Stimulated activated CD4-positive, alpha-beta T cell treated with anti-CD3 and anti-CD28 coated beads, Interleukin-4, amount 100 ng/mL, for 1 hour (primary cell): ENCODE measurements at places on chromosomes 3 and 15.

DNA sequence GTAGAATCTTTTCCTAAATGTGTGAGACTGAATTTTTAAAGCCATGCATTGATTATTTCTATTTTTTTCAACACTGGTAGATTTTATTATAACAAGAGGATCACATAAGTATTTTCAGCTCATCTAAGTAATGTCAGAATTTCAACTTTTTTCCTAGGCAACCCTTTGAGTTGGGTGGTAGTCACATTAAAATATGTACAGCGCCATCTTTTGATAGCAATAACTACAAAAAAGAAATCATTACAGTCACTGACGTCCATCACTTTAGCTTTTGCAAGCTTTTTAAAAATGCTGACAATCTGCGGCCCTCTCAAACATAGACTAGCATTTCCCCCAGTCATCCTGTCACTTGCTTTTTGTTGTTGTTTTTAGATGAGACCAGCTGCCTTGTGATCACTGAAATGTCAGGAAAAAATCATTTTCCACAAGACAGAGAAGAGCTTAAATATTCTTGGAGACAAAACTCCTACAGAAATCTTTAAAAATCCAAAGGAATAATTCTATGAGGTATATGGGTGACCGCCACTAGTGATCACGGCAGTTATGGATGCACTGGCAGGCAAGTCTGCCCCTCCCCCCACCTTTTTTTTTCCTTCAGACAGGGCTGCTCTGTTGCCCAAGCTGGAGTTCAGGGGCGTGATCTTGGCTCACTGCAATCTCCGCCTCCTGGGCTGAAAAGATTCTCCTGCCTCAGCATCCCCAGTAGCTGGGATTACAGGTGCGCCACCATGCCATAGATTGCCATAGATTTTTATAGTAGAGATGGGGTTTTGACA is 384.0 kb upstream of the KCNMB2 start:
- DNase-seq: no peak

GRCh38 chr3:189631409-189631808 is 220 bp downstream of the TP63 start:
- no peak for DNase-seq

- no peak for DNase-seq
Observed at GRCh38 chr3:30161375-30161774, 445.0 kb upstream of the TGFBR2 start.

- peak; percentile 7 for DNase-seq
Observed at GRCh38 chr15:56040081-56041035, 46.9 kb upstream of the NEDD4 start.

DNA sequence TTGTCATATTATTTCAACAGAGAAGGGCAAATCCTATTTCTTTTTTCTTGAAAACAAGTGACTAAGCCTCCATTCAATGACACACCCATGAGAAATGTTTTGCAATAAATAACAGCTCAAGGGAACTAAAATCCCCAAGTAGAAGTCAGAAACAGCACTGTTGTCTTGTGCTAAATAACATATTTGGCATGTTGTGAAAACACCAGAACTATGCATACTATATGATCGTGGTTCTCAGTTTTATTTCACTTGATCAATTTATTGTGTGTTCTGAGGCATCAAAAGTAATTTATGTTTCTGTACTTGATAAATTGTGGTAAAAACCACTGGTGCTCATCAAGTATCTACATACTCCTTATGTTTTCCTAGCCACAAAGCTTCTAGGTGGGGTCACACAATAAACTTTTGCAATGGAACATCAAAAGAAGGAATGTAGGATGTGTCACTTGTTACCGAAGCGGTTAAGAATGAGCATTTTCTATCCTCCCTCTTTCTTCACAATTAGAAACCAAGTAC is 691.7 kb upstream of the CBLB start:
- no peak for DNase-seq

DNA sequence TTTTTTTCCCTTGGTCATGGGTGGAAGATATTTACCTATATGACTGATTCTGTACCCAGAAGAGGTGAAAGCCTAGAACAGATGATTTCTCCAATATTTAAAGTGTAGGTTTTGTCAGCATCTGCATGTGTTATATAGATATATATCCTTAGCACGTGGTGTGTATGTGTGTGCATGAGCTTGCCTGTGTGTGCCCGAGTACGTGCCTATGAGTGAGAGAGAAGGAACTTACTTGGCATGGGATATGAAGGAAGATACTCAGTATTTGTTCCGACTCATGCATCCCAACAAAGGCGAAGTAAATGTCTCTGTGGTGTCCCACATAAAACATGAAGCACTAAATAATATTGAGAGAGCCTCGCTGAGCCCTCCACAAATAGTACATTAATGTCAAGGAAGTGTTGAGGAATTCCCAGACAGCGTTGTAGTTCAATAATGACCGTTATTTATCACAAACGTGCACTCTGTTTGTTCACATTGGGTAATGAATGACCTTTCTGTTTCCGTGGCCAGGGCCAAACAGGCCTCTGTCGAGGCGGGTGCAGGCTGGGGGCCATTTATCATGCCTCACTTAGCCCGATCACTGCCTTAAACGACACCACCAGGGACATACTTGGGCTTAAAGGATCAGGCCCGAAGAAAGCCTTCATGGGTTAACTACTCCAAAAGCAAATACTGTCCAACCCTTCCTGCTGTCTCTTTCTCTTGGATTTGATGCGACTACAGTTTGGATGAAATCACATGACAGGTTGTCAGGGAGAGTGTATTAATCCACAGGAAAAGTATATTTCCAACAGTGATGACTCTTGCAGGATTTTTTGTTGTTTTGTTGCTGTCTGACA is 267.7 kb downstream of the PTPRG start:
- no peak for DNase-seq

DNA sequence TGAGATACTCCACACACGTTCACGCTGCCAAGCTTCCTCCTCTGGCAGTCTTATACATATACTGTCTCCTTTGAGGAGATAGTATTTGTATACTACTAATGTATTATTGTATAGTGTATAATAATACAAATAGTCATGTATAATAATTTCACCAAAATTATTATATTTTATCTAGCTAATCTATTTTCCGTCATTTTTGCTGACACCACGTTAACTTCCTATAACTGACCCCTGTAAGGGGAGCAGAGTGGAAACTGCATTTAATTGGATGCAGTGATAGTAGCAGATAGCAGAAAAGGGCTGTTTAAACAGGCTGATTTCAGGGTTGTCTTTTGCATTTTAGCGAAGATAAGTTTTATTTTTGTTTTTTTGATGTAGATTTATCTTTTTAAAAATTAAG is 30.5 kb upstream of the TMEM42 start:
- no peak for DNase-seq

GRCh38 chr3:29606416-29606815 is 325.5 kb downstream of the RBMS3 start:
- no peak for DNase-seq

GRCh38 chr3:135895106-135895733 is 70.3 kb upstream of the PPP2R3A start:
- DNase-seq: peak; percentile 23

DNA sequence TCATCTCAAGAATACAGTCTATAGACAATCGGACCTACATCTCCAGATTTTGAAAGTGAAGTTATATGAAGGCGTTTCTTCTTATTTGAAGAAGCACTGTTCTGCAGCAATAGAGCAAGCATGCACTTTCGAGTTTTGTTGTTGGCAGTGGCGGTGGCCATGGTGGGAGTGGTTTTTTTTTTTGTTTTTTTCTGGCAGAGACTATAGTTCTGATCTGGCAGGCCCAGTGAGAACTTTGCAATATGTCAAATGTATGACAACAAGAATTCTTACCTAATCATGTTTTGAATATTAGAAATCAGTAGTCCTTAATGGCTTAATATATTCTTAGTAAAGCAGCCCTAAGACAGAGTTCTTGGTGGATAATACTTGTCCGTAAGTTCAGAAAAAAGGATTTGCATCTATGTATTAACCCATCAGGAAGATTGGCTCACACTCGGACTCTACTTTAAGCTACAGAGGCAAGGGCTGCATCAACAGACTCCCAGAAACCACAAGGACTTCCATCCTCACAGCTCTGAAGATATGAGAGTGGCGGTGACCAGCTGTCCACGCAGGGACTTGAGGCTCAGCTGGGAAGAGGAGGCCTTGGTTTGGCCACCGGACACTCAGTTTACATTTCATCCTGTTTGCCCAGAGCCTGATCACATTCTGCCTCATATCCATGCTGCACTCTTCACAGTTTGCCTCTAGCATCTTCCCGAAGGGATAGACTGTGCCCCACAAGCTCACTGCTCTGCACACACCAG is 124.1 kb upstream of the THBS1 start:
- DNase-seq: no peak

GRCh38 chr3:188742755-188743550 is 428.8 kb upstream of the TPRG1 start:
- DNase-seq: no peak

GRCh38 chr15:73079565-73079964 is 27.3 kb downstream of the NEO1 start:
- DNase-seq: no peak

DNA sequence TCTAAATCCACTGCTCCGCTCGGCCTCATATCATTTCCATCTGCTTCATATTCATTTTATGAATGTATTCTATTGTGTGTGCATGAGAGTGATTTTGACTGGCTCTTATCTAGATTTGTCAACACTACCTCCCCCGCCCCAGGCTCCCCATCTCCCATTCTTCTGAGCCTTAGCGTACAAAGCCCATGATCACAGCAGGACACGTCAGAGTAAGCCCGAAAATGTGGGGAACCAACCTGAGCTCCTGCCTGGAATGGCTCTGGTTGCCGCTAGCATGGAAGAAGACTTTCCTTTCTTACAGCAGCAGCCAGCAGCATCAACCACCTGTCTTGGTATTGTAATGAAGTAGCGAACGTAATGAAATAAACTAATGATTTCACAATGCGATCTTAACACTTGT is 61.4 kb downstream of the GABRB3 start:
- DNase-seq: no peak

DNA sequence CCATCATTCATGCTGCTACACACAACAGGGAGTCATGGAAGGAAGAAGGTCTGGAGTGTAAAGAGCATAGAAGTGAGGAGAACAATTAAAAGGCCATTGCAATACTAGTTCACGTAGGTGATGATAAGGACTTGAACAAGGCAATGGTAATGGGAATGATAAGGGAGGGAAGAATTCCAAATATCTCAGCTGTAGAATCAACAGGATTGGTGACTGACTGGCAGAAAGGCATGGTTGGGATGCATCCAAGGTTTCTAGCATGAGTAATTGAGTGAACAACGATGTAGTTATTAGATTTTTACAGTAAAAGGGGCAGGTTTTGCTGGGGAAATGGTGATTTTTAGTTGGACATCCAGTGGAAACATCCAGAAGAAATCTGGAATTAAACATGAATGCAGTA is 2.4 kb upstream of the SEC62 start:
- DNase-seq: no peak

- no peak for DNase-seq
Observed at GRCh38 chr3:193805448-193805847, 212.4 kb downstream of the OPA1 start.

DNA sequence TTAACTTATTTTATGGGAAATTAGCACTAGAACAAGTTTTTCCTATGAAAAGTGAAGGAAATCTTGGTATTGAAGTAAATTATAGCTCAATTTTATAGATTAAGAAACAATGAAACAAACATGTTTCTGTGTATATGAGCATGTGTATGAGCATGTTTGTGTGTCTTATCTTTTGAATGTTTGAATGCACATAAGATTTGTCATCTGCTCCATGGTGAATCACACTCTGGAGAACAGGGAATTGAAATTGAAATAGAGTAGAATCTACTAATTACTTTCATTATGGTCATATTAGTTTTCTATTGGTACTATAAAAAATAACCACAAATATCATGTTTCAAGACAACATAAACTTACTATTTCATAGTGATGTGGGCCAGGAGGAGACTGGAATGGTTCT is 646.6 kb downstream of the OTOL1 start:
- no peak for DNase-seq

GRCh38 chr15:49530092-49530491 is 90.5 kb downstream of the FAM227B start:
- DNase-seq: no peak

DNA sequence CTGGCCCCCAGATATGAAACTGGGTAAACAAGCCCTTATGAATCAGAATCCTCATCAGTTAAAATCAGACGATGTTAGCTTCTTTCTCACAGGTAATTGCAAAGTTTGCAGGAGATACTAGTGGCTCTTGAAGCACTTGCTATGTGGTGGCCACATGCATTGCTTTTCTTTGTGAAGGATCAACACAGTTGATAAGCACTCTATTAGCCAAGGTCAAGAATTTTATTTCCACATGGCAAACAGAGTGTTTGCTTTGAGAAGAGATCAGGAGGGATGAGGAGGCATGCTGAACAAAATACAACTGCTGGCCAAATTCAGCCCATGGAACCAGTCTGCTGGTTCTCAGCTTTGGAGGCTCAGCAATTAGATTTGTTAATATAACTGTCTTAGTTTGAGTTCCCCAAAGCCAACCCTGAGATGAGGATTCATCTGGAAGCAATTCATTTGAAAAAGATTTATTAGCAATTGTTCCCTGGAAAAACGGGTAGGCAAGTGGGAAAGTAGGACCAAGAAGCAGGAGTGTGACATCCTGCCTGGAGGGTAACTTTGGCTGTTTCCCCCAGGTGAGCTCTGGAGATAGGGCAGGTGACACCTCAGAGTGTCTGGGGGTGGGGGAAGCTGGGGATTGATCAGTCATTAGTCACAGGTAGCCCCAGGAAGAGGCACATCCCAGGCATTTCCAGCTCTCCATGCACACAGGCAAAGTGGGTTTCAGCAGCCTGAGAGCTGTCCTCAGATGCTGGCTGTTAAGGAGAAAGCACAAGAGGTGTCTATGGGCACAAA is 180.3 kb downstream of the ABHD5 start:
- no peak for DNase-seq

DNA sequence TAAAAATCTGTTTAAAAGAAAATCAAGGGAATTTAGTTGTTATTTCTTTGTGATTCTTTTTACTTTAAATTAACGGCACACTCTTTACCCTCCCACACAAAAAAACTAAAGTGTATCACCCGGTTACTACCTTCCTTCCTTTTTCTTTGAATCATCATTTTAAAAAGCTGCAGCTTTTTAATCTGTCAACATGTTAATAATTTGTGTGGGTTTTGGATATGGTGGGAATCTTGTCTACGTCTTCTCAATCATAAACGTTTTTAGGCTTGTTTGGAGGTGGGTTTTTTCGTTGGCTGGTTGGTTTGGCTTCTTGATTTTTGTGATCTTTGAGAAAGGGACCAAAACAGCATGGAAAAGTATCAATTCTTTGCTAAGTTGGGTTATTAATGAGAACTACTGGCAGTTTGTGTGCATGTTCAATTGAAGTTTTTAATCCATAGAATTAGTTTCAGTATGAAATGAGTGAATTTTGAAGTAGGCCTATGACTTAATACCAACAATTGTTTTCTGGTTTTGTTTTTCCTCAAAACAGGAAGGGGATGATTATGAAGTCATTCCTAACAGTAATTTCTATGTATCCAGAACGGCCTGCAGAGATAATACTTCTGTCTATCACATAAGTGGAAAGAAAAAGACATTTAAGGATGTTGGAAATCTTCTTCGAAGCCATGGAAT is 4.5 kb downstream of the SMC4 start:
- no peak for DNase-seq

- DNase-seq: no peak
Observed at GRCh38 chr3:135140591-135140990, 345.5 kb downstream of the EPHB1 start.
